Esophagus mucosa (tissue), 1 donor: ENCODE measurements at places on chromosomes 11 and 22.

- peak; percentile 24 for ATAC-seq
Measured at GRCh38 chr22:17846326-17846992, 72.2 kb upstream of the BID start.

- ATAC-seq, result peak; percentile 1
Measured at GRCh38 chr11:65435411-65435931, 12.9 kb downstream of the NEAT1 start.

GRCh38 chr11:126800009-126800408 lies 200.6 kb downstream of the KIRREL3 start:
- ATAC-seq, result no peak

GRCh38 chr11:109658190-109658589 lies 236.2 kb downstream of the C11orf87 start:
- no peak for ATAC-seq

GRCh38 chr11:117313828-117314768 lies 2.0 kb downstream of the BACE1 start:
- ATAC-seq, result peak; percentile 56

DNA sequence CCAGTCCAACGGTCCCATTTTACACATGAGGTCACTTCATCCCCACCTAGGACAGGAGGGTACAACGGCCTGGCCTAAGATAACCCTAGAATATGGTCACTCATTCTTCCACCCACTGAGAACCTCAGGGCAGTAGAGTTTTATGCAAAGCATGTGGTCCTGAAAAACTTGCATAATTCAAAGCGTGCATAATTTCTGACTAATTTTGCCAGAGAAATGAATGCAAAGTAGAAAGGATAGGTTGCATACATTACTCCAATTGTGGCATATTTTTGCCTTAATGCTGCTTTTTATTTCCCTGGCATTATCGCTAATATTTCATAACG lies 32.5 kb upstream of the SLC35C1 start:
- ATAC-seq, result no peak

DNA sequence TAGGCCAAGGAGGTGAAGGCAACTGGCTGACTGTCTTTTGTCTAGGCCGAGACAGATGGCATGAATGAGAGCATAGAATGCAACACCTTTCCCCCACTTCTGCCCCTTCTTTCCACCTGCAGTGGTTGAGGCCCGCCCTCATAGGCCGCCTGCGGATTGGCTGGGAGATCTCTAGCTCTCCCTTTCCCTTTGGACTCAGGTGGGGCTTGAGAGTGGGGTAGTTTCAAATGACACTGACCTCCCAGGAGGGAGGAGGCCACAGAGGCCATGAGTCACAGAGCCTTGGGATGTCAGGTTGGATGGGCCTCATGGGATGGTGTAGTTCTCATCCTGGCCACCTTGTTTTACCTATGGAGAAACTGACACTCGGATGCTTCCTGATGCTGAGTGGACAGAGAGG lies 9.1 kb downstream of the MICAL2 start:
- no peak for ATAC-seq

- no peak for ATAC-seq
Measured at GRCh38 chr22:42446151-42446550, 13.9 kb upstream of the NFAM1 start.

DNA sequence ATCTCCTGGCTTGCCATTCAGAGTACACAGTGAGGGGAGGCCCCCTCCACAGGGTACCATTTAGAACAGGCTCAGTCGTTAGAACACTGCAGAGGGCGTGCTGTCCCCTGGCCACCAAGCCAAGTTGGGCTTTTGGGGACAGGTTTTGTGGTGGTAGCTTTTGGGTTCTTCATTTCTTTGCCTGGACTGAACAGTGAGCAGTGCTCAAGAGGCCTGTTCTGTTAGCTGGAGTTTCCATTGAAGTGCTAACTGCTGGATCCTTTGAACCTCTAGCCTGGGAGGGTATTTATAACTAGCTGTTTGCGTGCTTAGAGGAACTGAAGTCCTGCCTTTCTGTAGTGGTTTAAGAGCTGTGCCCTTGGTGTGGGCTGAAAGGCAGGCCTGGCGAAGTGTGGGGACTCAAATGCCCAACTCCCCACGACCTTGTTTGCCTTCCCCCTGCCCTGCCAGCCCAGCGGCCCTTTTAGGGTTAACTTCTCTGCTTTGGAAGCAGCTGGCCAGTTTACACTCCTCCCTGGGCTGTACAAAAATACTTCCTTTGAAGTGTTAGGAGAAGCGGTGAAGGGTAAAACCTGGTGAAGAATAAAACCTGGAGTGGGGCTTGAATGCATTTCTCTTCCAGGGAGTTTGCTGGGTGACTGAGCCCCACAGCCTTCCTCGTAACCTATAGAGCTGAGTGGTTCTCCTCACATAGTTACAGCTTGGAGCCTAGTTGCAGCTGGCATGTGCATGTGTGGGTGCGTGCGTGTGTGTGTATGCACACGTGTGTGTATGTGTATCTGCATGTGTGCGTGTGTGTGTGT lies 34.6 kb downstream of the ZNRF3 start:
- ATAC-seq, result peak; percentile 58

GRCh38 chr11:116881143-116881542 lies 43.7 kb upstream of the APOA1 start:
- ATAC-seq, result no peak

- no peak for ATAC-seq
Measured at GRCh38 chr11:6617315-6617781, 1.9 kb downstream of the TPP1 start.

GRCh38 chr11:105719073-105719822 lies 109.4 kb downstream of the GRIA4 start:
- peak; percentile 25 for ATAC-seq

DNA sequence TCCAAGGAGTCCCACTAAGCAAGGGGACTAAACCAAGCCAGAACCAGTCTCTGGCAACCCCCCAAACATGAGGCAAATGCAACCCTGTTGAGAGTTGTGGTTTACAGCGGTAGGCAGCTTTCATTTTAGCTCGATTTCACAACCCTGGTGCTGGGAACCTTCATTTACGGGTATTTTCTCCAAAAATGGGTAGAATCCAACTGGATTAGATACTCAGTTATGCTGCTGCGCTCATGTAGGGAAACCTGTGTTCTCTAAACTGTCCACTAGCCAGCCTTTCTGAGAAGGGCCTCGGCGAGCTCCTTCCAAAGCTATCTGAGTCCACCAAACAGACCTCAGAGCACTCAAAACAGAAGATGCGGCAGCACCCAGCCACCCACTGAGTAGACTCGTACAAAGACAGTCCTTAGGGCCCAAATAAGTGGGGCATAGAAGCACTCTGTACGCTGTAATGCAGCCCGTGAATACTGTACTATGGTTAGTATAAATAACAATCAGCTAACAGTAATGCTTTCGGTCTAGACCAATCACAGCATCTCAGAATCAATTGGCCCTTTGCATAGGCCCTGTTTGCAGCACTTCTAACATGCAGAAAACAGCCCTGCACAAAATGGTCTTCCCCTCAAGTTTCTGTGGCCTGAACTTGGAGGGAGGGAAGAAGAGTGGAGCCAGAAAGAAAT lies 104.7 kb downstream of the ETS1 start:
- peak; percentile 25 for ATAC-seq

DNA sequence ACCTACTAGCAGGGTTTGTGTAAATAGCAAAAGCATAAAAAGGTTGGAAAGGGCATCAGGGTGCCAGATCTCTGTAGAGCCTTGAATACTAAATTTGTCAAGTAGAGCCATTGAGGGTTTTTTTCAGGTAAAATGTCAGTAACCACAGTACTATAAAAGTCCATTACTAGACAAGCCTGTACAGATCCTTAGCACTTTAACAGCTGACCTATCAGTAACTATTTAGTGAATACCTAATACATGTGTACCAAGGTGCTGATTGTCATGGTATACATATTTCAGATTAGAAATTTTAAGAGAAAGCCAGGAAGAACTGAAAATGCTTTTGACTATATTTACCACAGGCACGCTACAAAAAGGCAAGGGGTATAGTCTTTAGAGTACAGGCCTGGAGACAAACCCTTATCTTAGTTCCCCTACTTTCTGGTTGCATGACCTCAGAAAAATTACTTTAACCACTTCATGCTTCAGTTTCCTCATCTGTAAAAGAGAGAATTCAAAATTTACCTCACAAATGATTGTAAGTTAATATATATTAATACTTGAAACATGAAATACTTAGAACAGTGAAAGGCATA lies 57.9 kb downstream of the RAB38 start:
- ATAC-seq, result no peak
